Panc1 (cell line): ENCODE measurements at places on chromosomes 13 and 19.

- no peak for DNase-seq
Measured at GRCh38 chr13:40346592-40346991, 319.8 kb downstream of the FOXO1 start.

DNA sequence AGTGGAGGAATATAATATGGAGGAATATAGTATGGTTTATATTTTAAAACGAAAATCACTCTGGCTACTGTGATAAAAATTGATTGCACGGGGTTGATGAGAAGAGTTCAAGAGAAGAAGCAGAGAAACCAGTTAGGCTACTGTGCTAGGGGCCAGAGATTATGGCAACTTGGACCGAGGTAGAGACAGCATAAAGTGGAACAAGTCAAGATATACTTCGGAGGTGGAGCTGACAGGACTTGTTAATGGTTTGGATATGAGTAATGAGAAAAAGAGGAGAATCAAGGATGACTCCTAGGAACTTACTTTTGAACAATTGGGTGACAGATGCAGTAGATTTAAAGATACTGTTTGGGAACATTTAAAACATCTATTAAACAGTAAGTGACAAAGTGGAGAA, 6.6 kb upstream of the WDFY2 start:
- no peak for DNase-seq

GRCh38 chr13:109699628-109700071, 86.7 kb downstream of the IRS2 start:
- DNase-seq: no peak

GRCh38 chr13:109794095-109794494, 7.7 kb upstream of the IRS2 start:
- no peak for DNase-seq

DNA sequence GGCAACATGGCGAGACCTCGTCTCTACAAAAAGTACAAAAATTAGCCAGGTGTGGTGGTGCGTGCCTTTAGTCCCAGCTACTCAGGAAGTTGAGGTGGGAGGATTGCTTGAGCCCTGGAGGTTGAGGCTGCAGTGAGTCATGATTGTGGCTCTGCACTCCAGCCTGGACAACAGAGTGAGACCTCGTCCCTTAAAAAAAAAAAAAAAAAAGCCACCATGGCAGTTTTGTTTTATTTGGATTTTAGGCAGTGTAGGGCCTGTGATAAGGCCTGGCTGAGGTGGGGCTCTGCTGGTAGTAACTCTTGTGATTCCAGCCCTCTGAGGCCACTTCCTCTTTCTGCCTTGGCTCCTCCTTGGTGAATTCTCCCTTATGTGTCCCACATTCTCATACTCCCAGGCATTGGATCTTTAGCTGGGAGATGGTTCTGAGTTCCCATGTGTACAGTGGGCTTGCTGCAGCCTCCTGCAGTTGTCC, 39.2 kb downstream of the GATAD2A start:
- no peak for DNase-seq

DNA sequence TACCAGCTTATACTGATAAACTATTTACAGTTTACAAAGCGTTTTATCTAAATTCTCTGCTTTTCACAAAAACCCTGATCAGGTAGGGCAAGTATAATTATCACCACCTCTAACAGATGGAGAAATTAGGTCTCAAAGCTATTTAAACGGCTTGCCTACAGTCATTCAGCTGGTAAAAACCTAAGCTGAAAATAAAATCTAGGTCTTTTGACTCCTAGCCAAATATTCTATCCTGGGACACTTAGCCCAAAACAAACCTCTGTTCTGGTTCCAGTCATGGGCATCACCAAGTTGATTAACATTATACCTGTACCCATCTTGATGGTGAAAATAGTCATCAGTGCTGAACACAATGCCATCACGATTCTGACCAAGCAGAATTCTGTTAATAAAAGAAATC, 11.4 kb downstream of the N4BP2L2 start:
- no peak for DNase-seq

DNA sequence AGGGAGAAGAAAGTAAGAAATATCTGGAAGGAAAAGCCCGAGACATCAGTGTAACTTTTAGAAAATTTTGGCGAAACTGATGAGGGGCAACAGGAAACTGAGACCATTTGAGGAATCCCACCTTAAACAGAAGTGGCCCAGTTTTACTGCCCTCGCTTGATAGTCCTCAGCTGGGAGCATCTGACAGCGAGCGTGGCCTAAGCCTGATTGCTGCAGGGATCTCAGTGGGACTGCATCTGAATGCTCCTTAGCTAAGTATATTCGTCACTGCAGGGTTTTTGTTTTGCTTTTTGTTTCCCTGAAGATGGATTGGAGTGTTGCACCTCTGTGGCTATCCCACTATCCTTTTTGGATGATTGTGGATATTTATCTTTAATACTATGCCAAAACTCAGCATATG, 262.7 kb upstream of the KLHL1 start:
- no peak for DNase-seq

DNA sequence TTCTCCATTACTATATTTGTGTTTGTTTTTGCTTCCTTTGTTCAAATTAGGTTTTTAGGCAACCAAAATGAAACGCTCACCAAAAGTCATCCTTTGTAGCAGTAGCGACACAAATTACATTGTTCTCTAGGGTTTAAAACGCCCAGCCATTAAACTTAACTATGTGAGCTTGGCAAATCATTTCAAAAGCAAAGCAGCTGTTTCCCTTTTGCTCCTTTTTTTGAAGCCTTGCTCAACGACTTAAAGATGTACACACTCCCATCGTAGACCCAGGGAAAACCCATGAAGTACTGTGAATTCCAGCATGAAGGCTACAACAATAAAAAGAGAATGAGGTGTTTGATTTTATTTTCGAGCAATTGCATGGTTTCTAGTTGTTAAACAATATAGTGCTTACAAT, 106.7 kb downstream of the RAP2A start:
- DNase-seq: no peak

GRCh38 chr19:29812881-29813275, 1.1 kb downstream of the CCNE1 start:
- DNase-seq: no peak

DNA sequence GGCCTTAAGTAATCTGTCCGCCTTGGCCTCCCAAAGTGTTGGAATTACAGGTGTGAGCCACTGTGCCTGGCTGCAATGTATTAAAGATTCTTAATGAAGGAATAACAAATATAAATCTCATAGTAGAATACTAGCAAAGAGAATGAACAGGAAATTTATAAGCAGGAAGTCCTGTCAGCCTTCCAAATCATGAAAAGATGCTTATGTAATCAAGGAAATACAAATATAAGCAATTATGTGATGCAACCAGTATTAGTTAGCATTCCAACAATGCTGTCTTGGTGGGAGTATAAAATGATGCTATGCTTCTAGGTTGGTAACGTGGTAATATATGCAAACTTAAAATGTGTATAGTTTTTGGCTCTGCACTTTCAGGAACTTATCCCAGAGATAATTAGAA, 133.8 kb downstream of the PDS5B start:
- no peak for DNase-seq

- DNase-seq: no peak
Measured at GRCh38 chr19:1417145-1417544, 9.8 kb downstream of the DAZAP1 start.

DNA sequence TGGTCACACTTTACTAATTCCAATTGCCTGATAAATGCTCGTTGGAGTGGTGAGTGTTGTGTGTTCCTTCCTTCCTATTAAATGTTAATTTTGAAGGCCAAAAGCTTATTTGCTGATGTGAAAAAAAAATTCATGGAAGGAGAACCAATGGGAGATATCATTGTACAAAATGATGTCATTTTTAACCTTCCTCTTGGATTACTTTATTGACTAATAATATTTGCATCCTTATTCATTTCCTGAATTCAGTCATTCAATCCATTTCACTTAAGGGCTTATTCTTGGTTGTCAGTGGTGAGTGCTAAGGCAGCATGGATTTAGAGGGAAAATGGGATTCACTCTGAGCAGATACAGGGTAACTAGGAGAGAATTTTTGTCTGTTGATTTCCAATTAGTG, 216.0 kb upstream of the HTR2A start:
- DNase-seq: no peak

- DNase-seq: no peak
Measured at GRCh38 chr13:51659276-51660127, 75.2 kb downstream of the WDFY2 start.

DNA sequence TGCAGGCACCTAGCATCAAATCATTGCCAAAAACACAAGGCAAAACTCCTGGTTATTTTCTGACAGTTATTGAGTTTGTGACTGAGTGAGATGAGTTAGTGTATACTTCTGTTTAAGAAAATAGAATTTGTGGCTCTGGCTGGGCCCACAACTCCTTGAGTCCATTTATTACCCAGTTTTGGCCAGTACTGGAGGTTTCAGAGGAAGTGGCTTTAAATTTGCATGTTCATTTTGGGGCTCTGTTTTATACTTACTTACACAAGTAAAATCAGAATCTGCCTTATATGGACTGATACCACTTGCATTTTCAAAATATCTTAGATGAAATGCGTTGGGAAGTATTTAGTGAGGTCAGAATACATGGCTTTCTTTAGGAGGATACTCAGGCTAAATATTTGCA, 29.0 kb downstream of the TNFSF11 start:
- DNase-seq: no peak

DNA sequence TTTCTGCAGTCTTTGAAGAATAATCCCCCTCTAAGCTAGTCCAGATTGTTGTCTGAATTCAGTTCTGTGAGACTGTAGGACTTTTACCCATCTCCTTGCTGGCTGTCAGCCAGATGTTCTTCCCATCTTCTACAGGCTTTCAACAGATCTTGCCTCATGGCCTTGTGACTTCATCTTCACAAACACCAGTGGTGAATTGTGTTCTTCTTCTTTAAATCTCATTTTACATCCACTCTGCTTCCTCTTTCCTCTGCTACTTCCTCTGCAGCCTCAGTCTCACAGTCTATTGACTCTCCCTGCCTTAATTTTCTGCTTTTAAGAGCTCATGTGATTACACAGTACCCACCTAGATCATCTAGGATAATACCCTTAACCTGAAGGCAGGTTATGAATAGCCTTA, 859.0 kb upstream of the SLITRK1 start:
- no peak for DNase-seq

DNA sequence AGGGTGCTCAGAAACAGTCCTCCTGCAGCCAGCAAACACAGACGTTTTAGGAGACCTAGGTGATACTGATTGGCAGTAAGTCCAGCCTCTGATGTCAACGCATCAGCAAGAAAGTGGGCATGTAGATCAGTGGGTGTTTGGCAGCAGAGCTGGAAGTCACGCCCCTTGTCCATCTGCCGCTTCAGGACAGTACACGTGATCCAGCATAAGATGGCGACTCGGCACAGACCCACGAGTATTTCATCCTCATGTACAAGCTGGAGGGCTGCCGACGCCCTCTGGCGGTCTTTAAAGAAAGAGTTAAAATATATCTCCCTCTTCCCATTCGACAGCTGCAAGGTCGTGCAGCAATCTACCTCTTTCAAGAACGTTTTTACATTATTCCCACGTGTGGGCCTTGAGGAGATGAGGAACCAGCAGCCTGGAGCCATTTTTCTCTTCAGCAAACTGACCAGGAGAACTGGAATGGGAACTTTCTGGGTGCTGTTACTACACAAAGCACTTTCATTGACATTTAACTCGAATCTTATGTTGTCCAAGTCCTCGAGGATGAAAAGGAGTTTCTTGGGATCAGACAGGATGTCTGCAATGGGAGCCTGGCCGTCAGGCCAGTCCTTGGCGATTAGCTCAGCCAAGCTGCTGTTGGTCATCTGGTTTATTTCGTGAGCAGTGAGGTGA, 22.3 kb downstream of the NLRP11 start:
- peak; percentile 28 for DNase-seq

- DNase-seq: no peak
Measured at GRCh38 chr13:94707400-94708021, 4.8 kb downstream of the SOX21 start.

DNA sequence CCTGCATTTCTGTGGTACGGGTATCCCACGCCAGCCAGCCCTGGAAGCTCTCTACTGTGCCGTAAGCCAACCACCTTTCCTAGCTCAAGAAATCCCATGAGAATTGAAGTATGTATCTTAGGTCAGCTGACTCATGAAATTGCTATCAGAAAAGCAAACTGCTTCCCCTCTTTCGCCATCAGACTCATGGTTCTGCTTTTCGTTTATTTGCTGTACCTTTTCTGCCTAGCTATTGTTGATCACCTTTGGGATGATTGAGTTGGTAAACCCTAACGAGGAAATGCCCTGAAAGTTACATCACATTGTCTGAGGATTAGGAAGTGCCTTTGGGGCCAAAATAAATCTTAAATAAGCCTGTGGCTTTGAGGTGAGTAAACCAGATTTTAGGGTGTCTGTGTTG, at the start of gene ADGRE3:
ADGRE3 (minus strand) TSS at position 81 of the 400 bp plus-strand sequence; CDS start at position 7, 74 bp downstream.
- no peak for DNase-seq

GRCh38 chr19:10533646-10534386, 9.9 kb upstream of the ATG4D start:
- no peak for DNase-seq

DNA sequence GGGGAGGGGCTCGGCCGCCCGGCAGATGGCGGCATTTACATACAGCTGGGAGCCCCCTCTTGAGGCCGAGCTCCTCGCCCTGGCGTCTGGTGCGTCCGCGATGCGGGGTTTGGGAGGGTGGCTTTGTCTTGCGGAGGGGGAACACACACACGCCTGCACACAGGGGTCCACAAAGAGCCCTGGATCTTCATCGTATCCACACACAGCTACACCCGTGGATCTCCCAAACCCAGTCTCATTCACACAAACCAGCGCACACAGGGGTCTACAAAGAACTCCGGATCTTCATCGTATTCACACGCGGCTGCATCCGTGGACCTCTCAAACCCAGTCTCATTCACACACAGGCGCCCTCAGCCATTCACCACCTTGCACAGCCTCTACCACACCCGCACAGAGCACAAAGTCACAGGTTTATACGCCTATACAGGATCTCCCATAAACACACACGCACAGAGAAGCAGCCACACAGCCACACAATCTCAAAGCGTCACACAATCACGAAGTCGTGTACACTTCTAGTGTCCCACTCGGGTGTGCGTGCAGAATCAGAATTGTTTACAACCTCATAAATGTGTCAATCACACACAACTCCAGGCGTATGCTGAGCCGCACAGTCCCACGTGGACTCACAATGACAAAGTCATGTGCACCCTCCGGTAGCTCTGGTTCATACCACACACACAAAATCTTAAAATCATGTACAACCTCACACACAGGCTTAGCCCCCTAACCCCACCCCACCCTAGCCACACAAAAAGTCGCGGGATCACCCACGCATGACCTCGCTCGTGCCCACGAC, 550 bp upstream of the DLL3 start:
- DNase-seq: peak; percentile 99

DNA sequence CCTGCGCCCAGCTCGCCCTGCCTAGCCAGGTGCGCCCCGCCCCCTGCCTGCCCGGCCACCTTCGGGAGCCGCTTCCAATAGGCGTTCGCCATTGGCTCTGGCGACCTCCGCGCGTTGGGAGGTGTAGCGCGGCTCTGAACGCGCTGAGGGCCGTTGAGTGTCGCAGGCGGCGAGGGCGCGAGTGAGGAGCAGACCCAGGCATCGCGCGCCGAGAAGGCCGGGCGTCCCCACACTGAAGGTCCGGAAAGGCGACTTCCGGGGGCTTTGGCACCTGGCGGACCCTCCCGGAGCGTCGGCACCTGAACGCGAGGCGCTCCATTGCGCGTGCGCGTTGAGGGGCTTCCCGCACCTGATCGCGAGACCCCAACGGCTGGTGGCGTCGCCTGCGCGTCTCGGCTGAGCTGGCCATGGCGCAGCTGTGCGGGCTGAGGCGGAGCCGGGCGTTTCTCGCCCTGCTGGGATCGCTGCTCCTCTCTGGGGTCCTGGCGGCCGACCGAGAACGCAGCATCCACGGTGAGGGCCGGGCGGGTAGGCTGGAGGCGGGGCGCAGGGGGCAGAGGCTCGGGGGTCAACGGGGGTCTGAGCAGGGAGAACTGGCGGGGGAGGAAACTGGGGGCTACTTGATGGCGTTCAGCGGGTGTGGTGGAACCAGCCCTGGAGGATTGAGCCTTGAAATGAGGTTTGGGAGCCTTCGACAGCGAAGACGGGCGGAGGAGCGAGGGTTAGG, at the start of gene SPINT2:
SPINT2 (plus strand) TSS at position 88 of the 727 bp plus-strand sequence; CDS start at position 408, 320 bp downstream.
- DNase-seq: no peak
